ENCODE measurements at places on chromosomes 16 and 17.

GRCh38 chr17:77848257-77848656 lies 110.2 kb upstream of the TNRC6C start:
- no peak for DNase-seq

DNA sequence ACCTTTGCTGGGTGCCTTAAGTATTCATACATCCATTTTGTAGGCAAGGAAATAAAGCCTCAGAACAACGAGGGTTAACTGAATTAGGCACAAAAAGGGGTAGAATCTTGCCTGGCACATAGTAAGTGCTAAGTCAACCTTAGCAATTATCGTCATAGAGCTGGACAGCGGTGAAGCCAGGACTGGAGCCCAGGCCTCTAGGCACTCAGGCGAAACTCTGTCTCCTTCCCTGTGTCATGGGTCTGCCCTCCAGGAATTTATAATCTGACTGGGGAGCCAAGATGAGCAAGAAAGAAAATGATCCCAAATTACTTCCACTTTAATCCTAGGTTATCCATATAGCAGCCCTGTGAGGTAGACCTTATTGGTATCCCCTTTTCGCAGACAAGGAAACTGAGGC lies 61.4 kb downstream of the KATNIP start:
- no peak for DNase-seq

DNA sequence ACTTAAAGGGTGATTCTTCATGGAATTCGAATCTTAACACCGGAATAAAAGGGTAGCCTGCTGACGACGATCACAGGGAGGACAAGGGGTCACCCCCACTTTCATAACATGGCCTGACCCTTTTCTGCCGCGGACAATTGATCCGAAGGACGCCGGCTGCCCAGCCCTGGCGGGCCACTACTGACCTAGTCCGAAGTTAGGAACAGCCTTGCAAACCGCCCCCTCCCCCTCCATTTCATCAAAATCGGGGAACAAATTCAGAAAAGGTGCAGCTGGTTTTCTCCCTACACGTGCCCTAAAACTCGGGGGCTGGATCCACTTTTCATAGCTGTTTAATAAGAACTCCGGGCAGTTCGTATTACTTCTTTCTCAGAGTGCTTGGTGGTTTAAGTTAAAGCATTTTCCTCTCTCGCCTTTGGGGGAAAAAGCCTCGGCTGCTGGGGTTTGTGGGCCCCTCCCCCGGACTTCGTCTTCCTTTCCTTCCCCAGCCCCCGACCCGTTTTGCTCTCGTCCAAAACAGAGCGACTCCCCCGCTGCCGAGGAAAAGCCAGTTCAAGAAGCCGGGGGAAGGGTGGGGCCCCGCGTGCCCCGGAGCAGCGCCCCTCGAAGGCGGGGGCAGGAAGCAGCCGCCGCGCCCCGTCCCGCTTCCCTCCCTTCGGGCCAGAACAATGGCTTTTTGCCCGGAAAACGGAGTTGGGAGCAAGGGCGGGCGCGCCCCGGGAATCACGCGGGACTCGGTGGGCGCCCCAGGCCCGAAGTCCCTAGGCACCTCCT lies 641 bp upstream of the CBX2 start:
- no peak for DNase-seq

DNA sequence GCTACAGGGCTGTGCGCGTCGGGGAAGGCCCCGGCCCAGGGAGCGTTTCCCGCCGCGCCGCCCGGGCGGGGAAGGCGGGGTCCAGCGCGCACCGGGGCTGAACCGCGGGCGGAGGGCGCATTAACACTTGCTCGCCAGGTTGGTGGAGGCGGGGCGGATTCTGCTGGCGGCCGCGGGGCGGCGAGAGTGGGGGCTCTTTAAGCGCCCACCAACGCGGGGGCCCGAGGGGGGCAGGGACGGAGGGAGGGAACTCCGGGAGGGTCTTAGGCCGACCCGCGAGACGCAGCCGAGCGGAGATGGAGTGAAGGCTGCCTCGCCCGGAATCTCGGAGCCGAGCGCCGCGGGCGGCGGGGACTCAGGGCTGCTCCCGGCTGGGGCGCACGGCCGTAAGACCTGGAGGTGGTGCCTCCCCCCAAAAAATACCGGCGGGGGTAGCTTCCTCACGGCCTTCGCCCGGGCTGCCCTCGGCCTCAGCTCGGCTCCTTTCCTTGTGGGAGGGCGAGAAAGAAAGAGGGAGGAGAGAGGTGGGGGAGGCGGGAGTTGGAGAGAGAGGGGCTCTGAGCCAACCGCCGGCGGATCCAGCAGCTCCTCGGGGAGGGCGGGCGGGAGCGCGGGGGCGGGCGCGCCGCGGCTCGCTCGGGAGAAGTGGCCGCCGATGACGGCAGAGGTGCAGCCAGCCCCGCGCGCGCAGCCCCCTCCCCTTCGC lies 415 bp upstream of the FOXF1 start:
- no peak for DNase-seq

DNA sequence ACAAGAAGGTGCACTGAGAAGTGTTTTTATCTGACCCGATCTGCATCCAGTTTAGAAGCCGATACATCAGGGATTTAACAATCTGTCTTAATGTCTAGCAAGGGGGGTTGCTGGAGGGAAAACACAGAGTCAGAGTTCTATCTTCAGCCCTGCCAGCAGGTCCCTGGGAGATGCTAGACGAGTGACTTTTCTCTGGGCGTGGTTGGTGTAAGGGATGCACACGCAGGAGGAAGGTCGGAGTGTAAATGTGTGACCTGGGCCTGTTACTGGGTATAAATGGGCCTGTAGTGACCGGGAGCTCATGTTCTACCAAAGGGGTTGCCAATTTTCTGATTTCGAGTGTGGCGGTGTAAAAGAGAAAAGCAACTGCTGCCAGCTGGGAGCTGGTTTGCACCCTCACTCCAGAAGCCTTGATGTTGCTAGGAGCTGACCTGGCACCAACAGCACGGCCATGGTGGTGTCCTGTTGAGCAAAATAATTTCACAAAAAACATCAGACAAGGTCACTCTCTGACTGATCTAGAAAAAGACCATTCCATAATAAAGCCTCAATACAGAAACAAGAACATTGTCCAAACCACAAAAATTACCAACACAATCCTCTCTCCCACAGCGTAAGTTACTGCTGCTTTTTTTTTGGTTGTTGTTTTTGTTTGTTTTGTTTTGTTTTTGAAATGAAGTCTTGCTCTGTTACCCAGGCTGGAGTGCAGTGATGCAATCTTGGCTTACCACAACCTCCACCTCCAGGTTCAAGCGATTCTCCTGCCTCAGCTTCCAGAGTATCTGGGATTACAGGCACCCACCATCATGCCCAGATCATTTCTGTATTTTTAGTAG lies 1.3 kb upstream of the KCTD13 start:
- no peak for DNase-seq

- DNase-seq: no peak
These were observed 46.6 kb upstream of the GSG1L start for GRCh38 chr16:28110074-28110473.

- no peak for DNase-seq
These were observed 28.3 kb downstream of the VPS35L start for GRCh38 chr16:19583665-19584300.

DNA sequence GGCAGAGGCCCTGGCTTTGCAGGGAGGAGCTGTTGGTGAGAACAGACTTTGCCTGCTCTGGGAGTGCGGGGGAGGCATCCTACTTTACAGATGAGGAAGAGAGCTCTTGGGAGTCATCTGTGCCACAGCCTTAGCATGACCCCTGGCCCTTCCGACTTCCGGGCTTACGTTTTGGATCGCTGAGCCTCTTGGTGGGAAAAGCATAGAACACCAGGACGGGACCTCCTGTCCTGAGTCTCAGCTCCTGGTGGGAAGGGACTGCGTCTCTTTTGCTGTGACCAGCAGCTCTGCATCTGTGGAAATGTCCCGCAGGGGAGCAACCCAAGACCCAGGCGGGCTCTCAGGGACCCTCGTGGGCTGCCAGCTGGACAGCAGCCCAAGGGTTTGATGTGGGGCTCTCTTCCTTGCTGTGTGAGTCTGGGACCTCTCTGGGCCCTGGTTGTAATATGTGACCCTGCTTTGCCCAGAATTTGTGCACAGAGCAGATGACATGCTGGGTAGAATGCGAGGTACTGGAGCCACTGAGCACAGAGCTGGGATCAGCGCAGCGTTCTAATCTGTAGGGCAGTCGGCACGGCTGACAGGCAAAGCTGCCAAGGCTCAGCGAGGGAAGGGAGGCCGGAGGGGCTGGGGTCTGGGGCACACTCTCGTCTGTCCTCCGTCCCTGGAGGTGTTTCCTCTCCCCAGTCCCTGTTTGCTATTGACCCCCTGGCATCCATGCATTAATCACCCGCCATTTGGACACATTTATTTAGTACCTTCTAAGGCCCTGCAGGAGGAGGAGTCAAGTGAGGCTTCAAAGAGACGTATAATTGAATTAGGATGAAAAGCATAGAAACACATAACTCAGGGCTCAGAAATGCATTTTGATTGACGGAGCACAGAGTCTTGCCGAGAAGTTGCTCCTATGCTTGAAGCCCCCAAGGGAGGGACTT lies 64.0 kb downstream of the NT5M start:
- no peak for DNase-seq

DNA sequence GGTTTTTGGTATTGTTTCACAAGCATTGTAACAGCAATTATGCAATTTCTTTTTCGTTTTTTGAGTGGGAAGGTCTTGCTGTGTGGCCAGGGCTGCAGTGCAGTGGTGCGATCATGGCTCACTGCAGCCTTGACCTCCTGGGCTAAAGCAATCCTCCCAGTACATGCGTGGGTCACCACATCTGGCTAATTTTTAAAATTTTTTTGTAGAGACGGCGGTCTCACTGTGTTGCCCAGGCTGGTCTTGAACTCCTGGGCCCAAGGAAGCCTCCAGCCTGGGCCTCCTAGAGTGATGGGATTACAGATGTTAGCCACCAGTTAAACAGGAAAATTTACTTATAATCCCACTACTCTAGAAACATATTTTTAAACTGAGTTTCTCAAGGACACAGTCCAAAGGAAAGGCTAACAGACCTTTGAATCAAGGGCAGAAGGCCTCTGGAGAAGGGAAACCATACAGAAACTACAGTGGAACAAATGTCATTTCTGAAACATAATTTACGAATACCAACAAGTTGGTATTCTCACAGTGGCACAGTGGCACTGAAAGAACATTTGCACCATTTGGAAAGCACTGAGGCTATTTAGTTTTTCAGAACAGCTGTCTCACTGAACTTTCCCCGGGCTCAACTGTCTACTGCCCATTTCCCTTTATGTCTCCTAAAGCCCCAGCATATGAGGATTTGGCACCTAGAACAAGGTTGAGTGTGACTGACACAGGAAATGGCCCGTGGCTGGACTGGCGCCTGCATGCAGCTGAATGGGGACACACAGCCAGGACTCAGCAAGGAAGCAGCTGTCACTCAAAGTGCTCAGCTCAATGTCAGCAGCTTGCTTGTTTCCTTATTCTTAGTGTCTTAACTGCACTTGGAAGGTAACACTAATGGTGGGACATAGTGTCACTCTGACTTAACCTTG lies 2.8 kb upstream of the PRKAR1A start:
- DNase-seq: no peak

GRCh38 chr16:74029115-74029792 lies 267.4 kb upstream of the PSMD7 start:
- DNase-seq: no peak

DNA sequence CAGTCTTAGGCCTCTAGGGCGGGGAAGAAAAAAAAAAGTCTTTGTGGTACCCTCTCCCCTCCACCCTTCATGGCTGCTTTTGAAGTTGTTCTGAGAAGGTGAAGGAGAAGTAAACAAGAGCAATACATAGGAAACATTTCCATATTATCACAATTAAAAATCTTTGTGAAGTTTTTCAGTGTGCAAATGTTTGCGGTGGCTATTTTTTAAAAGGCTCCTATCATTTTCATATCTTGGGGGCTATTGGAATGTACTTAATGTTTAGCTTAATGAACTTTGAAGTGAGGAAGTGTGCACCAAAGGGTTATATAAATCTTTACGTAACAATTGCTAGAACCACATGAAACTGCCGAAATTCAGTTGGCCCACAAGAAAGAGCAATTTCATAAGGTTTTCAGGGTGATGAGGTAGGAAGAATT lies 7.6 kb downstream of the NOL11 start:
- DNase-seq: no peak

GRCh38 chr16:82748026-82748425 lies 121.3 kb downstream of the CDH13 start:
- no peak for DNase-seq

DNA sequence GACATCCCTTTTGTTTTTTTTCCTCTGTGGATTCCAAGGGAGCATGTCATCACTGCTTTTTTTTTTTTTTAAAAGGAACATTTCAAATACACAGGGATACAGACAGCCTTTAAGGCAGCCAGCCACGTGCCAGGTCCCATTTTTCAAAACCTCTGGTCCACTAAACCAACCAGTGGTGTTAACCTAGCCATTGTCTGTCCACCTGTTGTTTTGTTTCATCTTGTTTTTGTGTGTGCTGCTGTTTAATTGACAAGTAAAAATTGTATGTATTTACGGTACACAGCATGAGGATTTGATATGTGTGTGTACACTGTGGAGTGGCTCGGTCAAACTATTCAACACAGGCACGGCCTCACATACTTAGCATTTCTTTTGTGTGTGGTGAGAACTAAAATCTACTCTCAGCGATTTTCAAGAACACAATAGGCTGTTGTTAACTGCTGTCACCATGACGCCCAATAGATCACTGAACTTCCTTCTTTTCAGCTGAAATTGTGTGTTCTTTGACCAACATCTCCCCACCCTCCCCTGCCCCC lies 19.2 kb downstream of the TMEM114 start:
- DNase-seq: no peak

DNA sequence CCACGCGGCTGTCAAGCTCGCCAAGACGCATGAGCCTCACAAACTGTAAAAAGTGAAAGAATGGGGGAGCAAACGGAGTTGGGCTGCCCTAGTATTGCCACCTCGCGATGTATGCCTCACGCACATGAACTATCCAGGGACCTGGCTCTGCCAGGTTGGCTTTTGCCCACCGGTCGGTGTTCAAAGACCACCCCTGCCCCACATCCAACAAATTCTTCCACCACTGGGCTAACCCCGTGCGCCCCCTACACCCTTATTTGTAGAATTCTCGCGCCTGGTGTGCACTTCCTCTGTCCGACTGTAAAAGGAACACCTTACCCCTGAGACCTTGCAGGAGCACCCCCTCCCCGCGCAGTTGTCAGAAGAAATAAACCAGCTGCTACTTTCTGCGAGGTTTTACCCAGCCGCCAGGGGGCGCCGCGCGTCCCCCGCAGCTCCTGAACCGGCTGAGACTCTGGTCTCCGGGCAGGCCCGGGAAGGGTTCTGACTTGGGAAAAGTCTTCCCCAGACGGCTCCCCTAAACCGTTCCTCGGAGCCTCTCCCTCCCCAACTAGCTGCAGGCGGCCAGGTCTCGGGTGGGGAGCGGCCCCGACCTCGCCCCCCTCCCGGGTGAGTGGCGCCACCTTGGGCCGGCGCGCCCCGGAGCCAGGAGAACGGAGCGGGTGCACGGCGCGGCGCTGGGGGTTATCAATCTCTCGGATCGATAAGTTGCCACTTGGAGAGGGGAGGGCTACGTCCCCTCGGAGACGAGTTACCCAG lies 1.7 kb upstream of the ZNF423 start:
- peak; percentile 26 for DNase-seq
